ENCODE measurements at places on chromosomes 16 and 17.

DNA sequence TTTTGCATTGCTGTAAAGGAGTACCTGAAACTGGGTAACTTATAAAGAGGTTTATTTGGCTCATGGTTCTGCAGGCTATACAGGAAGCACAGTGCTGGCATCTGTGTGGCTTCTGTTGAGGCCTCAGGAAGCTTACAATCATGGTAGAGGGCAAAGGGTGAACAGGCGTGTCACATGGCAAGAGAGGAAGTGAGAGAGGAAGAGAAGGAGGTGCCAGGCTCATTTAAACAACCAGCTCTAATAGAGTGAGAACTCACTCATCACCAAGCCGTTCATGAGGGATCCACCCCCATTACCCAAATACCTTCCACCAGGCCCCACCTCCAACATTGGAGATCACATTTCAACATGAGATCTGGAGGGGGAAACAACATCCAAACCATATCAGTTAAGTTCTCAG is 16.4 kb upstream of the CLEC19A start:
- DNase-seq = no peak

- no peak for DNase-seq
These were observed 97.5 kb upstream of the ASIC2 start for GRCh38 chr17:33390479-33391176.

GRCh38 chr16:12150600-12150999 is 174.1 kb downstream of the SNX29 start:
- no peak for DNase-seq

- no peak for DNase-seq
These were observed 7.6 kb upstream of the KIF19 start for GRCh38 chr17:74318391-74318790.

DNA sequence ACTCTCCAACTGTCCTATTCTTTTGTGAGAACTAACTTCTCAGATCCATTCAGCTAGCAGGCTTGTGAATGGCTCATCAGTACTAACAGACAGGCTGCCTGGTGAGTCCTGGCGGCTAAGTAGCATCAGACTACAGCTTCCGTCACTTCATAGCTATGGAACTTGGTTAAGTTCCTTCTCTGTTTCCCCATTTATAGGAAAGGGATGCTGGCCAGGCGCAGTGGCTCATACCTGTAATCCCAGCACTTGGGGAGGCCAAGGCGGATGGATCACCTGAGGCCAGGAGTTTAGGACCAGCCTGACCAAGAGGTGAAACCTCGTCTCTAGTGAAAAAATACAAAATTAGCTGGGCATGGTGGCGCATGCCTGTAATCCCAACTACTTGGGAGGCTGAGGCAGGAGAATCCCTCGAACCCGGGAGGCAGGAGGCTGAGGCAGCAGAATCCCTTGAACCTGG is 49.9 kb upstream of the TANGO6 start:
- DNase-seq = no peak

GRCh38 chr16:70429888-70430666 is 8.8 kb downstream of the ST3GAL2 start:
- DNase-seq = no peak

GRCh38 chr17:52276381-52277008 is 118.0 kb upstream of the CA10 start:
- DNase-seq = no peak

All from NCI-H187 (cell line).